NCI-H526 treated with DMSO at 0.1 percent for 48 hours (cell line): ENCODE measurements at places on chromosomes 2 and 18.

DNA sequence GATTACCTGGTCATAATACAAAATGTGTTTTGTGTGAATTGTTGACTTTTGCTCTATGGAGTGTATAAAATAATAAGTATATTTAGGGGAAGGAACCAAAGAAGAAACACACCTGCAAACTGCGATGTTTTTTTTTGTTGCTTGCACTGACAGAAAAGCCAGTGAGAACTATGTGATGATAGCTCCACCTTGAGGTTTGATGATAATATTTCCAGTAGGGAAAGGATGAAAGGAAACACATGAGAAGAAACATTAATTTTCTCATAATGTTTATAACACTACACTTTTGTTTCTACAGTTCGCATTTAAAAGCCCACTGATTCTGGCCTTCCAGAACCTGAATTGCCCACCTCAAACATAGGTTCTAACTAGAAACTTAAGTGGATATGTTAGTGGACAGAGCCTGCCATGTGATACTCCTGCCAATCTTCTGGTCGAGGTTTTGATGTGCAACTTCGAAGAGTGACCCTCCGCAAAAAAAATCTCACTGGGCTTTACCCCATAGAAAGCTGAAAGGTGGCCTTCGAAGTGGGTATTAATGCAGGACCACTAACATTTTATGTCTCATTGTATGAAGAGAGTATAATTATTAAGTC is 476.4 kb upstream of the SPHKAP start:
- peak; percentile 68 for DNase-seq

DNA sequence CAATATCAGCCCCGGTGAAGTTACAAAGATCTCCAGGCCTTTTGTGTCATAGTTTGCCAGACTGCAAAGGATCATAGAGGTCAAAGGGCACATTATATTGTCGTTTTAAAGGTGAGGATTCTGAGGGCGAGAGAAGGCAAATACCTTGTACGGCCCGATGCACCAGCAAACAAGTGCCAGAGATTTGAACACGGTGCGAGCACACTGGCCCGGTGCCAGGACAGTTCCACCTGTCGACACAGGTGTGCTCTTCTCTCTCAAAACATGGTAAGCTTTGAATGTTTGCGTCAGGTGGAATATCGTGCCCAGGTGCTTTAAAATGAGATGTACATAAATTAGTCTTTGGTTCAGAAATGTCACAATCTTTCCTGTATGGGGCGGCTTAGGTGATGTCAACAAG is 776.1 kb upstream of the ID2 start:
- peak; percentile 85 for DNase-seq

DNA sequence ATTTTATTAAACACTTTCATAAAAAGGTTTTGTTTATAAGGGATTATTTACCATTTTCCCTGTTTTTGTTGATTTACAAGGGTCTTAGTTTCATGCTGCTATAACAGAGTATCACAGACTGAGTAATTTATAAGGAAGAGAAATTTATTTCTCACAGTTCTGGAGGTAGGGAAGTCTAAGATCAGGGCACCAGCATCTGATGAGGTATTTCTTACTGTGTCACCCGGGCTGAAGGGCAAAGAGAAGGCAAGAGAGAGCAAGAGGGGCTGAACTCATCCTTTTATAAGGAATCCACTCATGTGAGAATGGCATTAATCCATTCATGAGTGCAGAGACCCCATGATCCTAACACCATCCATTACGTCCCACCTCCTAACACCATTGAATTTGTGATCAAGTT is 160.0 kb upstream of the SLC39A10 start:
- DNase-seq, result no peak

- no peak for DNase-seq
Observed at GRCh38 chr2:113237604-113238160, 41.0 kb downstream of the PAX8 start.

GRCh38 chr2:165238295-165238694 is 919 bp upstream of the SCN2A start:
- DNase-seq, result no peak

- DNase-seq, result no peak
Observed at GRCh38 chr2:233513953-233514655, 52.5 kb downstream of the USP40 start.

DNA sequence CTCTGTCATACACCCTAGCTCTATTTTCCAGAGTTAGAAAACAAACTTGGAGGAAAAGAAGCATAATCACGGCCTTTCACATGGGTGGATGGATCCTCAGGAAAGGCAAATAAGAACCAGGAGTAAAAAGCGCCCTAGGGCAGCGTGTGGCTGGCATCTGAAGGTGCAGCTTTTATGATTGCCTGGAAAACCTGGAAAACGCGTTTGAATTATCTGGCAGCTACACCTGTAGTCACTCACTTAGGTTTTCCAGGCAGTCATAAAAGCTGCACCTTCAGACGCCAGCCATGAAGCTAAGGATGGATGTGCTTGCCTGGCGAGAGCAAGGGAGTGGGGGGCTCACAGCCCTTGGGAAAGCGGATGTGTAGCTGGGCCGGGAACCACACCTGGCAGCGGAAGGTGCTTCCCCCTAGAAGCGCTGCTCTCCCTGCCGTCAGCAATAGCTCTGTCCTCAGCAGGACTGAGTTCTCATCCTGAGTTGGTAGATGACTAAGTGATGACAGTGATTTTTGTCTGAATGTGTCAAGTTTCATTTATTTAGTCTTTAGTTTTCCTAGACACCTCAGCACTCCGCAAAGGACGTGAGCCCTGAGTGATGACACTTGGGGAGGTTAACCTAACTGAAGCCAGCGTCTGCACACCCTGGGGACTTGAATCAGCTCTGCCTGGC is 82.0 kb downstream of the DCDC2C start:
- DNase-seq, result peak; percentile 7

DNA sequence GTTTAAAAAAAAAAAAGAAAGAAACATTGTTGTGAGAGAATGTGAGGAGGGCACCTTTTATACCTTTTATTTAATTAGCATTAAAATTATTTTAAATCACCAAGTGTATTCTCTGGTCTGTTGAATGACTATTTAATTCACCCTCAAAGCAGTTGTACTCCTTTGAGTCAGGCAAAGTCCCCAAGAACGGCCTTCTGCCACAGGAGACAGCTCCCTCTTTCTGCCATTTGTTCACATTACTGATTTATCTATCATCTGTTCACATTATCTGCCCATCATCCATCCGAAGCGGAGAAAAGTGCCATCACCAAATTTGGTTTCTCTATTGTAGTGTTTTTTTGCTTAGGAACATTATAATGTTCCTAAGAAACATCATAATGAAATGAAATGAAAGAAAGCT is 240.7 kb upstream of the DPP10 start:
- DNase-seq, result no peak

DNA sequence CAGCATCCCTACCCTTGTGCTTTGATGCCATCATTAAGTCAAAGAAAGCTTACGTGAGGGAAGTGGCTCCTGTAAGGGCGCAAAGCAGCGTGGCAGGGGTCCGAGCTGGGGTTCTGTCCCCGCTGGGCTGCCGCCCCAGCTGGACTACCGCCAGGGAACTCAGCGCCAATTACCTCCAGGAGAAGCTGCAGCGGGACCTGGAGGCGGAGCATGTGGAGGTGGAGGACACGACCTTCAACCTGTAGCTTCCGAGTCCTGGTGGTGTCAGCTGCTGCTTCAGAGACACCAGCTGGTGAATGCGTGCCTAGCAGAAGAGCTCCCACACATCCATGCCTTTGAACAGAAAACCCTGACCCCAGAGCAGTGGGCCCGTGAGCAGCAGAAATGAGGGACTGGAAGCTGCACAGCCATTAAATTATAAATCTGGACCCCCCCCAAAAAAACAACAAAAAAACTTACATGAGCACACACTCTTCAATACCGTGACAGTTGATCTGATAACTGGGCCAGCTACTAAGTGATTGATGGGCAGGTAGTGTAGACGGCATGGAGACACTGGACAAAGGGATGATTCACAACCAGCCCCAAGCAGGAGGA is 20.1 kb upstream of the YES1 start:
- DNase-seq, result no peak

DNA sequence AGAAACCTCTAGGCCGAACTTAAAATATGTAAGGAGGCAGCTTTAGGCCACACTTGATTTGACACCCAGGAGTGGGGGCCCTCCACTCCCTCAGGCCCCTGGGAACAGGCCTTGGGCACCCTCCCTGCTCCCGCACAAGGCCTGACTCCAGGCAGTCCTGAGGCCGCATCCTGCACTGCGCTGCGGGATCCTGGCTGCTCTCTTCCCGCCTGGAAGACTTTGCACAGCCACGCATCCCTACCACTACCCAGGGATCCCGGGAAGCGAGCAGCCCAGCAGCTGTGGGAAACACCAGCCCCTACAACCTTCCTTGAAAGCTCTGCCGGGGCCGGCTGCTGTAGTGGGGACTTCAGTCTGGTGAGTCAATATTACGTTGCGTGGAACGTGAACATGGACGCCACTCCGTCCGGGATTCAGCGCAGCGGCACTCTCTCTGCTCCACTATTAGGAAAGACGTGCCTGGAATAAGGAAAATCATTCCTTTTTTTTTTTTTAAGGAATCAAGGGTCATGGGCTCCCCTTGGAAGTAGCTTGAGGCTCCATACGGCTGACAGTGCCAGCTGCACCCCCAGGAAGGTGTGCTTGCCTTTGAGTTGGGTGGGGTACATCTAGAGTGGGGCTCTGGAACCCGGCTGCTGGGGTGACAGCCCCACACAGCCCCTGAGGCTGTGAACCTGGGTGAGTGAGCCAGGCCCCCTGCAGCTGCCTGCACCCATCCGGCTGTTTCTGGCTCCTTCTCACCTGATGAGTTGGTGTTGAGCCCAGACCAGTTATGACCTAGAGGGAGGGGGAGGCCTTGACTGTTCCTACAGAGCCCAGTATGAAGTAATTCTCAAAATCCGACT is 119.2 kb upstream of the TMEM18 start:
- DNase-seq, result no peak

GRCh38 chr18:9173770-9174233 is 37.2 kb downstream of the ANKRD12 start:
- DNase-seq, result no peak

DNA sequence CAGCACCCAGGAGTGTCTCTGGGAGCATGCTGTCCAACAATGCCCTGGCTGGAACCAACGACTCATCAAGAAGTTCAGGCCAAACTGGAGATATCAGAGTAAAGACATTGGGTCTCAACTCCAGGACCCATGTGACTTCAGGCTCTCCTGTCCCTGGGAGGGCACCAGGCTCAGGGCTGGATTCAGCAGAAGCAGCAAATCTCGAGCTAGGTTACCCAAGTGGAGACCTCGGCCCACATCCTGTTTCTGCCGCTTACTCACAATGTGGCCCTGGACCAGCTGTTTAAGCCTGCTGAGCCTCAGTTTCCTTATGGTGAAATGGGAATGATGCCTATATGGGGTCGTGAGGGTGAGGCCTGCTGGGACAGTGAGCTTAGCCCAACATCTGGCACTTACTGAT is 9.3 kb upstream of the OTOF start:
- no peak for DNase-seq
